ENCODE measurements at places on chromosomes 3 and 15.

- DNase-seq, result no peak
Observed at GRCh38 chr3:9298236-9298635, 48.8 kb upstream of the SRGAP3 start.

GRCh38 chr3:81472600-81473362, 288.7 kb downstream of the GBE1 start:
- DNase-seq, result no peak

- no peak for DNase-seq
Observed at GRCh38 chr15:48555241-48555881, 90.1 kb downstream of the FBN1 start.

DNA sequence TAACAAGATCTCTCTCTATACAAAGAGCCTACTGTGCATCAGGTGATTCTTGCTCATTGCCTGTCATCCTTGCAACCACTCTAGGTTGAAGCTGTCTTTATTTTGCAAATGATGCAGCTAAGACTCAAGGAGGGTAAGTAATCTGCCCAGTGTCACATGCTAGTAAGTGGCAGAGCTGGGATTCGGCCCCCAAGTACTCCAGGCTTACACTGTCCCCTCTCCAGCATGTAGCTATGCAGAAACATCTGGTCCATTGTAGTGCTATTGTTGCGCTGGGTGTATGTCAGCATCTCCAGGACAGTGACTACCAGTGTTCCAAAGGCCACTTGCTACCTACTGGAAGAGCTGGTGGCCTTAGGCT, 248.9 kb downstream of the SLCO3A1 start:
- no peak for DNase-seq

DNA sequence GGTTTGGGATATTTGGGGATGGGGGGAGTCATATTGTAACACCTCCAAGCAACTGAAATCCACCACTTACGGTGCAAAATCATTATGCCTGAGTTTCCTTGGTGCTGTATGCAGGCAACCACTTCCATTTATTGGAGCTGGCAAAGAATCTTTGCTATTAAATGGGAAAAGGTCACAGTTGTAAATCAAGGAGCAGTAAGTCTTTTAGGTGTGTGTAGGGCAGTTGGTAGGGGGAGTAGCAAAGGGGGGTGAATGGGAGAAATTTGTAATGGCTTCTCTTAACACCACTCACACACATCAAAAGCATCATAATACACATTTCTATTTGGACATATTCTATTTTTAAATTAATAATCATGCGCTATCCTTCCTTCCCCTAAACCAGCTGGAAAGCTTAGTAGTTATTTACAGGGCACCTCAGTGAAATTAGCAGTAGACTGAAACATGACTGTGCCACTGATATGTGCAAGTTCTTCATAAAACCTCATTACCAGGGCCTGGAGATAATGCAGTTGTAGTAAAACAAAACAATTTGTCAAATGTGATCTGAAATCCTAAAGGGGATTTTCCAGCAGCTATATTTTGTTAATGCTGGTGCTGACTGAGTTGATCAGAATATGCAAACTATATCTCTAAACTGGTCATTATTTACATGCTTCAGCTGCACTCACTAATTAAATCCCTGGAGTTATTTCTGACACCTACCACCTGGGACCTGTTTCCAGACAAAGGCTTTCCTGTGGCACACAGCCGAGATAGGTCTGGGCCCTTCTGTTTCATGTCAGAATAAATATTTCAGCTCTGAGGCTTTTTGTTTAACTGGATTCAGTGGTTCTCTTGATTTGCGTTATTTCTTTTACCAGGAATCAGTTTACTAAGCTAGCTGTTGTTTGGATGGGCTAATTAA, 90.1 kb downstream of the B3GALNT1 start:
- no peak for DNase-seq

- DNase-seq, result no peak
Observed at GRCh38 chr3:99760629-99761028, 57.0 kb upstream of the CMSS1 start.

GRCh38 chr3:197349368-197349767, 51.0 kb upstream of the DLG1 start:
- DNase-seq, result no peak

DNA sequence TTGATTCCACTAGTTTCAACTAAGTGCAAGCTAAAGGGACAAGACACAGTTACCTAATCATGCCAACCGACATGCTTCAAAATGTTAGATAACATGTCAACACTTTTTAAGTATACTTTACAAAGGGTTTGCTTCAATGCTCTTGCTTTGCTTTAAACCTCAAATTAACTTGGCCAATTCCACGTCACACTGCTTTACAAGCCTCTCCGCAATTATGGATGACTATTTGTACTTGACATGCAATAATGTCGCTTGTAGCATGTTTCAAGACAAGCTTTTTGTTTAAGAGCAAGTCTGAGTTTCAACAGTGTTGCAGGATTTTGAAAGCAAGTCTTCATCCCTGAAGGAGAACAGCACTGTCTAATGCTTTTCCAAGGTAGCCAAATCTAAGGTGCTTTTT, 86.9 kb downstream of the CNTN3 start:
- DNase-seq, result no peak

DNA sequence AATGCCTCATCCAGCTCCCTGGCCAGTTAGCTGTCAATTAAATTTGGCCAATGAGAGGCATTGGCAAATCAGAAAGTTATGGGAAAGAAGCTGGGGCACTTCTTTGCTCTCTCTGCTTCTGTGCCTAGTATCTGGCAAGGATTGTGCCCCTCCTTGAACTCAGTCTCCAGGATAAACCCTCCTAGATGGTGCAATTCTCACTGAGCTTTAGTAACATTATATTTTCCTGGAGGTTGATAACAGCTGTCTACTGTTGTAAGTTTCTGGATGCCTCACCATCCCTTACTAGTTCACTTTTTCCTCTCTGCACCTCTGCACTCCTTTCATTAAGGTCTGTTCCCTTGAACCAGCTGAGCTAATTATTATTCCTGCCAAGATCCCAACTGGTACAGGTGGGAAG, 329.5 kb downstream of the MFSD1 start:
- no peak for DNase-seq

DNA sequence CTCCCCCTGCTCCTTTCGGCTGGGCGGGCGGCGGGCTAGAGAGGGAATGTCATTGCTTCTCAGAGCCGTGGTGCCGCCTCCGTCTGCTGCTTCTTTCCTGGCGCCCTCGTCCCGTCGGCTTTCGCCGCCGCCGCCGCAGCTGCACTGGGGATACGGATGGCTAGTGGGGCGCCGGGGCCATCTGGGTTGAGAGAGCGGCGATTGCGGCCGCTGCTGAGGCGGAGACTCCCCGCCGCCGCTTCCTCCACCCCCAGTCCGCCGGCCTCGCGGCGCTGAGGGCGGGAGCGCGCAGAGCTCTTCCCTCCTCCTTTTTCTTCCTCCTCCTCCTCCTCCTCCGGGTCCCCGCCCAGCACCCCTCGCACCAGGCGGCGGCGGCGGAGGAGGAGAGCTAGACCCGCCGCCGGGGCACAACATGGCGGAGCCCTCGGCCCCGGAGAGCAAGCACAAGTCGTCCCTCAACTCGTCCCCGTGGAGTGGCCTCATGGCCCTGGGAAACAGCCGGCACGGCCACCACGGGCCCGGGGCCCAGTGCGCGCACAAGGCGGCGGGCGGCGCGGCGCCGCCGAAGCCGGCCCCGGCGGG, at the start of gene STT3B:
TSS of gene STT3B (plus strand) at position 339 of the 582 bp plus-strand sequence. CDS start at position 413, 74 bp downstream.
- peak; percentile 73 for DNase-seq

DNA sequence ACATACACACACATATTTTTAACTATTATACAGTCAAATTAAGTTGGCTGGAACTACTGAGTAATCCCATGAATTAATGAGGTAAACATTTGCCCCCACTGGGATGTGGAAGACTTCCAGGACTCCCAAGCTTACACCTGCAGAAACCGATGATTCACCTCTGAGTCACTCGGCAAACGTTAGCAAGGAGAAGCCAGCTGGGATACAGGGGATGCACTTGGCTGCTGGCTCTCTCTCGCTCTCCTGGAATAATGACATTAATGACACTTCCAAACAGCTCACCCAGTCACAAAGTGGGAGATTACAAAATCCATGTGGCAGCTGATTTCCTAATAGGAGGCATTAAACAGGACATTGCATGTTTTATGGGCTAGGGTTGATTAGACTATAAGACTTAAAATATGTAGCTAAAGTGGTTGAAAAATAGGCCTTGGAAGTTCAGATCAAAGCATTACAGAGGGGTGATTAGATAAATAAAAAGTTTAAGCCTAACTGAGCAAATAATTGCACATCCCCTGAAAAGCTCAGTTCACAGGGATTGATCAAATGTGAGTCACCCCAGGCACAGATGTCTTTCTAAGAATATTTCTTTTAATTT, 500.9 kb downstream of the SOX2 start:
- no peak for DNase-seq

DNA sequence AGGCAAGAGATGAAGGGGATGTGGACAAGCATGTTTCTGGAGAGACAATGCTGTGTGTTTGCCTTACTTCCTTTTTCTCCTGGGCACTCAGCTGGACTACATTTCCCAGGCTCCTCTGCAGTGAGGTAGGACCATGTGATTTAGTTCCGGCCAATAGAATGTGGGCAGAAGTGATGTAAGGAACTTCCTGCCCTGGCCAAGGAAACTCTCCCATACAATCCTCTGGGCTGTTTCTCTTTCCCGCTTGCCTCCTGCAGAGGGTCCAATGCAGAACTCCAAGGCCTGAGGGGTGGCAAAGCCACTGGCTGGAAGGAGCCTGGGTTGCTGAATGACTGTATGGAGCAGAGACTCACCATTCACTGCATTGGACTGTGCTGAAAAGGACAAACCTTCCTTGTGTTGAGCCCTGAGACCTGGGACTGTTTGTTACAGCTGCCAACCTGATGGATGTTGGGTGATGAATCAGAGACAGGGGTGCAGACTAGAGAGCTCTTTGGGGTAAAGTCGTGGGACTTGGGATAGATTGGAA, 82.7 kb upstream of the SLC6A6 start:
- no peak for DNase-seq

DNA sequence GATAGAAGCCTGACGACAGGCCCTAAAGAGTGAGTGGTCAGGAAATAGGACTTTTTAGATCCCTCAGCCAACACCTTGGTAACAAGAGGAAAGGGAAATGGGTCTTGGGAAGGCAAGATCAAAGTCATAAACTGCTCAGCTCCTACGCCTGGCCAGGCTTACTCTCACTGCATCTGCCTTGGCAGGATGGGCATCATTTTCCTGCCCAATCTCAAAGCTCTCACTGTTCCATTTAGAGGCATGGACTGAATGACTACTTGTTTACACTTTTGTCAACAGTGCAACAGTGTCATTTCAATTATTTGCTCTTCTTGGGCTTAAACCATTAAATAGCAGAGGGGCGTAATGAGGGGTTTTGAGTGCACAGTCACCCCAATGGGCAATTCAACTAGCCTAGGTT, 808.7 kb downstream of the GRM7 start:
- DNase-seq, result no peak

All from cortex of kidney (tissue), 1 donor.